ENCODE measurements at places on chromosomes 12 and 14.

GRCh38 chr14:102215071-102215470 lies 75.4 kb downstream of the WDR20 start:
- peak; percentile 84 for DNase-seq

GRCh38 chr12:663293-663871 lies at the start of gene NINJ2:
NINJ2 (minus strand) TSS chr12:663445; CDS start chr12:663360, 85 bp downstream.
- DNase-seq = no peak

DNA sequence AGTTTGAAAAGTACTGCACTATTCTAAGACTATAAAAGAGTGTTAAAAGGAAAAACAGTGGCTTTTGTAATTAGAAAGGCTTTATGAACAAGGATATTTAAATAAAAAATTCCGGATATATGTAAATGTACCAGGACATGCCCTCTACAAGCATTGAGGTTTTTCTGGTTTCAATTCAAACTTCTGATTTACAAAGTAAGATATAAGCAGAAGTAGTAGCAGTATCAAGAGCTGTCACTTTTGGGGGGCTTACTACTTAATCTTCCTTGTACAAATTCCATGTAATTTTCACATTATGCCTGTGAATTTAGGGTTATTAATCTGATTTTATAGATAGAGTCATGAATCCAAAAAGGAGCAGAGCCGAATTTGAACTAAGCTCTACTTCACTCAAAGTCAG lies 170.3 kb upstream of the ATP2B1 start:
- DNase-seq = no peak

GRCh38 chr12:108146035-108146893 lies 17.2 kb downstream of the WSCD2 start:
- DNase-seq = no peak
